Thyroid gland (tissue), 4 donors: ENCODE measurements at places on chromosomes 11 and 22. TPM values are rescaled to one million over a fixed set of nuclear protein-coding genes. Genes with fewer than 3 reads are reported as not detected.

The NEFH gene
- 0.44 TPM for total RNA-seq

- no peak for DNase-seq
These were observed 82.4 kb upstream of the RTL6 start for GRCh38 chr22:44580176-44581095.

GRCh38 chr11:70699294-70700221, 301.2 kb downstream of the CTTN start:
- DNase-seq, result no peak

GRCh38 chr22:26273011-26273675, 103.9 kb downstream of the SEZ6L start:
- DNase-seq, result no peak

DNA sequence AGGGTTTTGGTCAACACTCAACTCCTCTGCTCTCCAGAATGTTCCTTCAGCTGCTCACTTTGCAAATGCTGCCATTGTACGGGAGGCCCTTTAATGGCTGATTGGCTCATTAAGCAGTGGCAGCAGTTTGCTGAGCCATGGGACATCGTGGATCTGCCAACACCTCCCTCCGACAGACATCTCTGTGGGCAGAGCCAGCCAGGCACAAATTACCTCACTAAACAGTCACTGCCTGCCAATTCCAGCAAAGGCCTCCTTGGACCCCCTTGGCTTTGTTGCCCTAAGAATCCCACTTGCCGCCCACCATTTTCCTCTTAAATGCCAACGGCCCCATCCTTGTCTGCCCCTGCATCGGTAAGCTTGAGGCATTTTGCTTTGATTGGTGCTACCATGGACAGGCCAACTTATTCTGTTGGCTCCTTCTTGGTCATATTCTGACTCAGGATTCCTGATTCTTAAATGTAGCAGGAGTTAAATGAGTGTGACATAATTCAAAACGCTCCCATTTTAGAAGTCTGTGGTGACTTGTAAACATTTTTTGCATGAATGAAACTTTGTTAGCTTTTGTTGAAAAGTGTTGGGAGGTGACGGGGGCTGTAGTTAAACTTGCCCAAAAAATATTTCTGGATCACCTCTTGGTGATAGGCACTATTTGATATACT, 57.5 kb upstream of the LMO2 start:
- DNase-seq, result no peak

DNA sequence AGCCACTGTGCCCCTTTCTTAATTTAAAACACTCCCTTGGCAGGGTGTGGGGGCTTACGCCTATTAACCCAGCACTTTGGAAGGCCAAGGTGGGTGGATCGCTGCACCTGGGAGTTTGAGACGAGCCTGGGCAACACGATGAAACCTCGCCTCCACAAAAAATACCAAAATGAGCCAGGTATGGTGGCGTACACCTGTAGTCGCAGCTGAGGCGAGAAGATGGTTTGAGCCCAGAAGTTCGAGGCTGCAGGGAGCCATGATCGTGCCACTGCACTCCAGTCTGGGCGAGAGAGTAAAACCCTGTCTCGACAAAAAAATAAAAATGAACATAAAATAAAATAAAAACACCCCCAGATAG, 45.0 kb downstream of the LINC01488 start:
- DNase-seq, result no peak

DNA sequence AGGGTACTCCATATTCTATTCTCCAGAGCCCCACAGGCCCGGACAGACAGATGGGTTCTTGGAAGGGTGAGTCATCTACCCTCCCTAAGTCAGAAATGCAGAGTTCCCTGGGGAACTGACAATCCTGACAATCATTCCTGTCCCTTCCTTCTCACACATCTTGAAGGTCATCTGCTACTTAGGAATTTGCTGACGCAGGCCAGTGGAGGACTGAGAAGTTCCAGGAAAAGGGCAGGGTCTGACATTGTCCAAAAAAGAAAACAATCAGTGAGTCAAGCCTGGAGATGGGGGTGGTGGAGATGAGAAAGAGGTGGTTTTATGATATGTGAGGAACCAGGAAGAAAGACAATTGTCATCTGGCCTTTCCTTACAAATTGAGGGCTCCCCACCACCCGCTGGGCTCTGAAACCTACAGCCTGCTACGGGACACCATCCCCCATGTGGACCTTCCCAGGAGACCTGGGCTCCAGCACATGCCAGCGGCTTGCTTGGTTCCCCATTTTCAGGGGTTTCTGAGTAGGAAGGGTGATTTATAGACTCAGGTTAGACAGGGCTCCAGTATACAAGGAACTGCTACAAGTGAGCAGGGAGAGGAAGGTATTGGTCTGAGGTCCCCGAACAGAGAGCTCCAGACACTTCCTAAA, 12.9 kb downstream of the CD59 start:
- no peak for DNase-seq

The OR1S1 gene
- not detected for total RNA-seq

DNA sequence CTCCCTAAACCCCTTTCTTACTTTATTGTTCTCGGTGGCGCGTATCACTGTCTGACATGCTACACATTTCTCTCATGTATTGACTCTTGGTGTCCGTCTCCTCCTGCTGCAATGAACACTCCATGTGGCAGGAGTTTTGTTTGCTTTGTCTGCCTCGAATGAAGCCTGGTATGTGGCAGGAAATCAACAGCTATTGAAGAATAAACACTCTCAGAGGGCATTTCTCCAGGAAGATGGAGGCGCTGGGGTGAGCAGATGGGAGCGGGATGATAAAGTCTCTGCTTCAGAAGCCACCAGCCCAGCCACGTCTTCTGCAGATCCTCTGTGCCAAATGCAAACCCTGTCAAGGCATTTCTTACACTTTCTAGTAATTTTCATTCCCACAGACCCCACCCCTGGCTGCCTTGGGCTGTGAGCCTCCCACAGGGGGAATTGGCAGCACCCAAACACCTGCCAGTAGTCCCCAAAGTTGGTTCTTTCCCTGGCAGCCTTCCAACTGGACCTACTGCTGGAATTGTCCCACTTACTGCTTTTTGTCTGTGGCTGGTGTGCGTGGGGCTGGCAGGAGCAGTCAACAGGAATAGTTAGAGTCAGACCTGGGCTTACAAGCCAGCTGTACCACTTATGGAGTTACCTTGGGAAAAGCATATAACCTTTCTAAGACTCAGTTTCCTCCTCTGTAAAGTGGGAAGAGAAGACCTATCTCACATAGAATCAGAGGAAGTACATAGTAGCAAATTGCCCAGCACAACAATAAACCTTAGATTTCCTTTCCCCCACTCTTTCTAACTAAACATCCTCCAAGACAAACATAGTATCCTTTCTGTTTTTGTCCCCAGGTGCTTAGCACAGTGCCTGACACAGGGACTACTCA, 13.3 kb upstream of the IL10RA start:
- peak; percentile 55 for DNase-seq

The APOL3 gene
- total RNA-seq, result 49.6 TPM

The GRM5 gene
- total RNA-seq, result not detected

- no peak for DNase-seq
These were observed 155.5 kb downstream of the SPON1 start for GRCh38 chr11:14118072-14118471.

The SMTNL1 gene
- total RNA-seq, result not detected

The OR10A2 gene
- total RNA-seq, result not detected

DNA sequence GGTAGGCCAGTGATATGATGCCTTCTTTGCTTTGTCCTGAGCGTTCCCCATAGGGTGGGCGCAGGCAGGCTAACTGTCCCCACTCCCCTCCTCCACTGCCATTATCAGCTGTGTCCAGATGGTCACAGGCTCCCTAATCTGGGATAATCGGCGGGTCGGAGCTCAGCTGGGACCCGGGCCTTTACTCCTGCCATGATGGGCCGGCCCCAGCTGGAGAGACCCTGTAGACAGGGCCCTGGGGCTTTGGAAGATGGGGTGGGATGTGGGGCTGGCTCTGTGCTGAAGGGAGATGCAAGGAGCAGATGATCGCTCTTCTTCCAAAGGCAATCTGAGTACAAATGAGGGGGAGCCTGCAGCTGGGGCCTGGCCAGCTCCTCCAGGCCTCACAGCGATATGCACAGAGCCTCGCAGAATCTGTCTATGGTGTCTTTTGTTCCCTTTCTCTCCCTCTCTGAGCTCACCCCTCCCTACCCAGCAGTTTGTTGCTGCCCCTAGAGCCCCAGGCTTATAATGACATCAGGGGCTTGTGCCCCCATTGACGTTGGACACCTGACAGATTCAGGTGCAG, 11.9 kb downstream of the KLHL35 start:
- DNase-seq, result no peak

The GRK3 gene
- total RNA-seq, result 7.6 TPM

GRCh38 chr11:690738-691633, 4.0 kb downstream of the DEAF1 start:
- DNase-seq, result no peak

- no peak for DNase-seq
These were observed 66.4 kb downstream of the OTOG start for GRCh38 chr11:17613428-17613962.

GRCh38 chr11:1353383-1354124, 36.2 kb upstream of the BRSK2 start:
- DNase-seq, result no peak

The SCT gene
- total RNA-seq, result not detected

GRCh38 chr11:82176365-82176764, 557.3 kb downstream of the FAM181B start:
- no peak for DNase-seq

The GRAMD1B gene
- total RNA-seq, result 22.7 TPM

DNA sequence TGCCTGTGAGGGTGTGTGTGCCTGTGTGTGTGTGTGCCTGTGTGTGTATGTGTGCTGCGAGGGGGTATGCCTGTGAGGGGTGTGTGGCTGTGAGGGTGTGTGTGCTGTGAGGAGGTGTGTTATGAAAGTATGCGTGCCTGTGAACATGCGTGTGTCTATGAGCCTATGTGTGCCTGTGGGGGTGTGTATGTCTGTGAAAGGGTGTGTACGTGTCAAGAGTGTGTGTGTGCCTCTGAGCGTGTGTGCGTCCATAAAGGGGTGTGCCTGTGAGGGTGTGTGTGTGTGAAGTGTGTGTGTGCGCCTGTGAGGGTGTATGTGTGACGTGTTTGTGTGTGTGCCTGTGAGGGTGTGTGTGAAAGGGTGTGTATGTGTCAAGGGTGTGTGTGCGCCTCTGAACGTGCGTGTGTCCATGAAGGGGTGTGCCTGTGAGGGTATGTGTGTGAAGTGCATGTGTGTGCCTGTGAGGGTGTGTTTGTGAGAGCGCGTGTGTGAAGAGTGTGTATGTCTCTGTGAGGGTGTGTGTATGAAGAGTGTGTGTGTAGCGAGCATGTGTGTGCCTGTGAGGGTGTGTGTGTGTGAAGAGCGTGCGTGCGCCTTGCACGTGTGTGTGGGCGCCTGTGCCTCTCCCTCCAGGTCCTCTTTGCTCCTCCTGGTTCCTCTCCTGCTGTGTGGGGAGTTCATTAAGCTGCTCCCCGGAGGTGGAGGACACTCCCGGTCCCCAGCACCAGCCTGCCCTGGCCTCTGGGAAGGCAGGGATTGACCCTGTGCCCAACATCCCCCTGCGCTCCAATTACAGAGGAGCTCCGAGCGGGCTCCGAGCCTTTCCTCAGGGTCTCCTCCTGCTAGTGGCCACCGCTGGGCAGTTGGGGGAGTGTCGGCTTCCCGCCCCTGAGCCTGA, 53.3 kb downstream of the CACNA1I start:
- DNase-seq, result no peak

The PKP3 gene
- total RNA-seq, result 58.4 TPM

- DNase-seq, result no peak
These were observed 84.1 kb downstream of the BBOX1 start for GRCh38 chr11:27124514-27125264.

GRCh38 chr11:68264244-68264643, 7.5 kb downstream of the C11orf24 start:
- DNase-seq, result no peak

GRCh38 chr22:32030518-32031247, 12.4 kb upstream of the SLC5A1 start:
- DNase-seq, result no peak

DNA sequence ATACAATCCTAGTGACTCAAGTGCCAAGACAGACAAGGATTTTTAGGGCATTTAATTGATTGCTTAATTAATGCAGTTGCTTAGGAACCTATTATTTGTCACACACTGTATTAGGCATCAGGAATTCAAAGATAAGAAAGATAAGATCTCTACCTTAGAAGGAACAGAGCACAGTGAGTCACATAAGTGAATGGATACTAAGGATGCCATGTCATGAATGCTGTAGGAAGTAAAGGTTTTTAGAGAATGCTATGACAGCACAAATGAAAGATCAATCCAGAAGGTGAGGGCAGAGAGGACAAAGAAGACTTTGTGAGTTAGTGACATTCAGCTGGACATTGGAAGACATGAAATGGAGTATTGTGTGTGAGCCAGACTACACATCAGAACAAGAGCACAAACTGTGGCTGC, 147.9 kb upstream of the DDI1 start:
- no peak for DNase-seq

GRCh38 chr22:47203554-47203991, 441.1 kb downstream of the TBC1D22A start:
- DNase-seq, result no peak

GRCh38 chr11:114195981-114196731, 100.0 kb upstream of the NNMT start:
- DNase-seq, result peak; percentile 77

The RBFOX2 gene
- 103 TPM for total RNA-seq

- DNase-seq, result no peak
These were observed 767.3 kb downstream of the FAM181B start for GRCh38 chr11:81966340-81966739.

GRCh38 chr11:47378010-47378835, at the start of gene SPI1:
SPI1 (minus strand) TSS chr11:47378547; CDS start chr11:47378353, 194 bp downstream.
- no peak for DNase-seq

GRCh38 chr11:115317277-115318185, 186.7 kb downstream of the CADM1 start:
- DNase-seq, result no peak

The GUCY1A2 gene
- total RNA-seq, result 1.4 TPM

GRCh38 chr11:47983464-47984397, 3.4 kb downstream of the PTPRJ start:
- no peak for DNase-seq

DNA sequence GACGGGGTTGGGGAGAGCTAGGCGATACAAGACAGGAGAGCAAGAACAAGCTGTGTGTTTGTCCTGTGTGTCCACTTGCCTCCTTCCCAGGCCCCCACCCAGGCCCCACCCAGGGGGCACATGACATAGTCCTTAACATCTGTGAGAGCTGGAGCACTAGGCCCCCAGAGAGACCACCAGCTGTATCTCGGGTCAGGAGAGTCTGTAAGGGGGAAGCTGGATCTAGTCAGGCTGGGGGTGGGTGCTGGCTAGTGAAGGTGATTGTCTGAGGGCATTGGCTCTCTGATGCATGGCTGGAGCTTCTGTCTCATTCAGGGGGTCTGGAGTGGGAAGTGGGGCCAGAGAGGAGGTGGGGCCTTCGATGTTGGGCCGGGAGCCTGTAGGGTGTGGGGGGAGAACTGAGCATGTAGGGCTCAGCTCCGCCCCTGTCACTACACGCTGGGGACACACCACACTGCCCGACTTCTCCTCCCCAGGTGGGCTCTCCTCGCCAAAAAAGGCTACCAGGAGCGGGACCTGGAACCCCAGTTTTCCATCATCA, 571 bp downstream of the P2RX6 start:
- no peak for DNase-seq

The SYCE3 gene
- not detected for total RNA-seq

GRCh38 chr11:45470794-45471167, 184.6 kb upstream of the SYT13 start:
- no peak for DNase-seq

The OR52B2 gene
- 0.33 TPM for total RNA-seq

- DNase-seq, result peak; percentile 72
These were observed 100.3 kb upstream of the PITPNB start for GRCh38 chr22:28019360-28019759.

- DNase-seq, result no peak
These were observed 98.1 kb downstream of the TENM4 start for GRCh38 chr11:79342686-79343085.

- no peak for DNase-seq
These were observed 146.0 kb downstream of the PARVA start for GRCh38 chr11:12523180-12523924.

The RTN4R gene
- 7.2 TPM for total RNA-seq
